Ovary (tissue), 10 donors: ENCODE measurements at places on chromosomes 7 and 10.

GRCh38 chr7:98267303-98267702, 14.2 kb upstream of the BRI3 start:
- DNase-seq, result no peak

GRCh38 chr10:114195079-114195478, 15.9 kb downstream of the TDRD1 start:
- DNase-seq, result no peak

GRCh38 chr7:116259871-116260440, 49.6 kb downstream of the TES start:
- DNase-seq, result no peak

- no peak for DNase-seq
Measured at GRCh38 chr10:21740989-21741388, 207.0 kb downstream of the MLLT10 start.

GRCh38 chr10:8616166-8616565, 561.7 kb downstream of the GATA3 start:
- no peak for DNase-seq

DNA sequence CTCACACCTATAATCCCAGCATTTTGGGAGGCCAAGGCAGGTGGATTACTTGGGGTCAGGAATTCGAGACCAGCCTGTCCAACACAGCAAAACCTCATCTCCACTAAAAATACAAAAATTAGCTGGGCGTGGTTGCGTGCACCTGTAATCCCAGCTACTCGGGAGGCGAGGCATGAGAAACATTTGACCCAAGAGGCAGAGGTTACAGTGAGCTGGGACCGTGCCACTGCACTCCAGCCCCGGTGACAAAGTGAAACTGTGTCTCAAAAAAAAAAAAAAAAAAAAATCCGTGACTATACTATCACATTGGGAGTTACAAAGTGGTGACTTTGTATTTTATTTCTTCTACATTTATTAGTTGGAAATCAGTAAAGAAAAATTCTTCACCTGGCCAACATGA, 101.2 kb downstream of the EPC1 start:
- no peak for DNase-seq

DNA sequence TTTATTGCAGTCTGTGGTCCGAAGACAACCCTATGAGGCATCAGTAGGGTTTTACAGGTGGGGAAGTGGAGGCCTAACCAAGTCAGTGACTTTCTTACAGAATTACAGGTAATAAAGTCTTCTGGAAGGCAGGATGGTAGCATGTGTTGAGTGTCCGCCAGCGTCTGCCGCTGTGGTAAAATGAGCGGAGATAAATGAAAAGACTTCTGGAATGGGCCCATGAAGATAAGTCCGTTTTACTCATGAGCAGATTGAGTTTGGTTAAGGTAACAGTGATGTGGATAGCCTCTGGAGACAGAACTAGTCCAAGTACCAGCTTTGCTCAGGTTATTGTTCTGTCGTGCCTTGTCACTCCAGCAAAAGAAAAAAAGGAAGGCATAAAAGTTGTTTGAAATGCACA, 966 bp downstream of the FBH1 start:
- DNase-seq, result no peak

DNA sequence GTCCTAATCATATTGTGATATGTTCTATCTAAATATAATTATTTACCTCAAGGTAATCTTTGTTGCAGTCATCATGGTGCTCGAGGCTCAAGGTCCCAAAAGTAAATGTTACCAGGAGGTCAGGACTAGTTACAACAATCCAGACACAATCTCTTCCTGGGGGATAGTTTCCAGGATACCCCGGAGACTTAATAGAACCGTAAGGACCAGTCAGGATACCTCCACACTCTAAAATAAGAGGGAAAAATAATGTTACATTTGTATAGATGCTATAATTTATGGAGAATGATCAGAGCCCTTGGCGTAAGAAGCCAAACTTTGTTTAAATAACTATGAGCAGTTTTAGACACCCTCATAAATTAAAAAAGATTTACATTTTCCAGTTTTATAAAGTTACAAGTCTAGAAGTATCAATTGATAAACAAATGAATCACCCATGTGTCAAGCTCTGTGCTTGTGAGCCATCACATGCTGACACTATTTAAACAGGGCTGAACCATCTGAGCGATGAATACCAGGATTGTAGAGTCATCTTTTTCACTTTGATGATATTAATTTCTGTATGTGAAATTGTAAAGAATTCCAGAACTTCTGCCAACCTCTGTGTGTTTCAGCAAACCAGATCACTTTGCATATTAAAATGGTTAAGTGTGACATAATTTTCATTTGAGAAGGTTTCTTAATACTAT, 41.3 kb downstream of the CUBN start:
- DNase-seq, result no peak

GRCh38 chr10:75508239-75508813, 76.9 kb downstream of the LRMDA start:
- no peak for DNase-seq

DNA sequence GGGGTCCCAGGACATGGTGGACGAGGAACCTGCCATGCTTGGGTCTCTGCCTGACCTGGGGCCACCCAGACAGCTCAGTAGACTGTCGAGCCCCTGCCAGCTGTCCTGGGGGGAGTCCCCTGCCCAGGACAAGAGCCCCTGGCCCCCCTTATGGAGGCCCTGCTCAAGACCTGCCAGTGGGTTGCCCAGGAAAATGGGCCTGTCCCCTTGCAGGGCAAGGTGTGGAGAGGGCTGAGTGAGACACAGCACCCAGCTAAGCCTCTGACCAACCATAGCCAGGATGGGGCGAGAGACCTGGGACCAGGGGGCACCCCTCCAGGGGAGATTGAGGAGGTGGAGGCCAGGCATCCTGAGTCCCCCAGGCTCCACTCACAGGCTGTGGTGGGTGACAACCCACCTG, 1.8 kb downstream of the FUOM start:
- no peak for DNase-seq

DNA sequence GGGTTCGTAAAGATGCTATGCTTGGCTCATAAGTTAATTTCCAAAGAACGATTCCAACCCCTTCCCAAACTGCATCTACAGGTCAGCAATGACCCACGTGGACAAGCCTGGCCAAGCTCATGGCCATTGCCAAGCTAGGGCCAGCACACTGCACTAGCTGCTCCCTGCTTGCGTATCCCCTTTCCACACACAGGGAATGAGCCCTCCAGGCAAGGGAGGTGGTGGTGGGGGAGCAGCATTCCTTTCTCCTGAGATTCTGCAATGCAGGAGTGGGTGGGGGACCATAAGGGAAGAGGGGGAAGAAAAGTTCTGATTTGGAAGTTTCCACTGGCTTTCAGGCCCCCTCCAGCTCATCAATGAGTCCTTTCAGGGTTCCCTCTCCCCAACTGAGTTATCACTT, 56.0 kb downstream of the SH3PXD2A start:
- DNase-seq, result no peak

DNA sequence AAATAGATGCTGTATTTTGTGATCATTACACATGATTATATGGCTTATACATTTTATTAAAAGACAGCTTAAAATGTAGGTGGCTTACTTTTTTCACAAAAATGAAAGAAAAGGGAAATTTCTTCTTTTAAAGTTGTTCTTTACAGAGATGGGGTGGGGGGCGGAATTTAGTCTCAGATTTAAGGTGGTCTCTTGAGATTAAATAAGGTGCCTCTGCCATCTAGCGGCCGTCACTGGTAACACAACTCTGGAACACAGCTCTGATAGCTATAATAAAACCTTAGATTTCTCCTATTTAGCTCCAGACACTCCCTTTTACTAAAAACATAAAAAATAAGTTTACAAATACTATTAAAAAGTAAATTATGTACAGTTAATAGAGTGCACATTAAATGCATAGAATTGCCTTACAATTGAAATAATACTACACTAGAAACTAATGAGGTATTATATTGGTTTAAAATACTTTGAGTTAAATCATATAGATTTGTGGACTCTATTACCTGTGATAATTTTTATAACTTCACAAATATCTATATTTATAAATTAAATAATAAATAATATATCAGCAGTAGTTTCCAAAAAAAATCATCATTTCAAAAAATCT, 210.9 kb downstream of the DGKB start:
- DNase-seq, result peak; percentile 54
